Endothelial cell (in vitro differentiated cells): ENCODE measurements at places on chromosomes 3 and 15. TPM values are rescaled to one million over a fixed set of nuclear protein-coding genes. Genes with fewer than 3 reads are reported as not detected.

Gene CPNE4
- total RNA-seq = 0.41 TPM

- DNase-seq = no peak
Measured at GRCh38 chr3:190338717-190339116, 16.5 kb upstream of the CLDN1 start.

DNA sequence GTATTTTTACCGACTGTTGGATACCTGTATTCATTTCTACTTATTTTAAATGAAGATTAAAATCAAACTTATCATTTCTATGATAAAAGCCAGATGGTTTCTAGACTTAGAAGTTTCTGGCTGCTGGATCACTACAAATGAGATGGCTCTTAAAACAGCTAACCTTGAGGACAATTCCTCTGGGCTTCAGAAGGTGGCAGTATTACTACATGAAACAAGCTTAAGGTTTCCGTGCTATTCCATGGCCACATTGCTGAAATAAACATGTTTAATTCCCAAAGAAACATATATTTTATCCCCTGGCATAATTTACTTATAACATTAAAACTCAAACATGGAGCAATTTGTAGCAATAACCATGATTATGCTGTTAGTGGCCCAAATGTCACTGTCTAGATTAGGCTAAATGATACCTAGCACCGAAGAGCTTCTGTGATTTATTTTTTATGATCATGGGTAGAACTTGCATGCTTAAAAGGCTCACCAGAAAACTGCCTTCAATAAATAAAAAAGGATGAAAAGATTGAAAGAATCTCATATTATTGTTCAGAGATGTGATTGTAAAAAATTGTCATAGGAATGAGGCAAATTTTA, 204.0 kb upstream of the NANOGP8 start:
- peak; percentile 19 for DNase-seq

Gene PAK6
- total RNA-seq = 0.31 TPM

- DNase-seq = no peak
Measured at GRCh38 chr3:107882261-107882660, 208.6 kb downstream of the CD47 start.

GRCh38 chr3:89332386-89332785, 225.0 kb downstream of the EPHA3 start:
- DNase-seq = no peak

DNA sequence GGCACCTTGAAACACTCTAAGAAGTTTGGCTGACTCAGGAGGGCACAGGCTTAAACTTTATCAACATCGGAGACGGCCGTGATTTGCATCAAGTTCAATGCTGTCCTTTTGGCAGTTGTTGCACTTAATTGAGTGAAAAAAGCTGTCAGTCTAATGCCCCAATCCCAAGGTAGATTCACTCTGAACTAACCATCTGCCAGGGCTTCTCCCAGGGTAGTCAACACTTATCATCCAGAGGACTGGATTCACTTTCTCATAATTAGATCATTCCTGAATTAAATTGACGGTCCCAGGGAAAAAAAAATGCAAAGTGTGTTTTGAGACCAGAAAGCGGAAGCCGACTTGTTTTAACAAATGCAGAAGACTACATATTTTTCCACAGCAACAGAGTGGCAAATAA, 28.5 kb downstream of the RORA start:
- no peak for DNase-seq

- no peak for DNase-seq
Measured at GRCh38 chr15:28990390-28990789, 104.6 kb downstream of the APBA2 start.

DNA sequence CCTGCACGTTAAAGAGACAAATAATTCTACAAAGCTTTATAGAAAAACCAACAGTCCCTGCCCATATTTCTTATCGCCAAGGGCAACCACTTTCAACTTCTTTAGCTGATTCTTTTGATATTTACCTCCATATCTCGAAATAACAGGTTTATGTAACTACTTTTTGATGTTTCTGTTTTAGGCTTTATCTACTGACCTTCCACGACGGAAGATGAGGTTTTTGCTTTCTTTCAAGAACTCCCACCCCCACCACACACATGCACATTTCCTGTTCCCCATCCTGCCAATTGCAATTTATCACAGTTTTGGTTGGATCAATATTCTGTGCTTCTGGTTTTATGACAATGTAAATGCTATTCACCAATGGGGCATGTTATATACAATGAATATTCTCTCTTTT, 330.4 kb upstream of the ICE2 start:
- no peak for DNase-seq

Gene SHC4
- 6.8 TPM for total RNA-seq

- no peak for DNase-seq
Measured at GRCh38 chr15:88383354-88383753, 83.8 kb downstream of the MRPL46 start.

- DNase-seq = no peak
Measured at GRCh38 chr3:170137986-170138385, 43.5 kb downstream of the PHC3 start.

GRCh38 chr3:3165241-3165640, 14.2 kb downstream of the CRBN start:
- no peak for DNase-seq

DNA sequence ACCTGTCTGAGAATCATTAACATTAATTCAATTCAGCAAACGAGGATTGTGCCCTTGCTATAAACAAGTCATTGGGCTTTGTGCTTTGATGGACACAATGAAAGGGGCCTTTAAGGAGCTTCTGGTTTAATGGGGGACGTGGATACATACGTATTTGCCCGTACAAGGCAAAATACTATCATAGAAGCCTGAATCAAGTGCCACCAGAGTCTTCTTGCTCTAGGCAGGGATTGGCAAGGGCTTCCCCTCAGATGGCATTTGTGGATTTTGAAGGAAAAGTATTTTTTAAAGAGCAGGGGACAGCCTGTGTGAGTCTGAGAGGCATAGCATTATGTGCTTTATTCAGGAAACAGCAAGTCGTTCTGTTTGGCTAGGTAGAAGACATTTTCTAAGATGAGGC, 83.7 kb upstream of the NEDD4 start:
- no peak for DNase-seq

- no peak for DNase-seq
Measured at GRCh38 chr3:153165261-153165681, 3.2 kb downstream of the RAP2B start.

DNA sequence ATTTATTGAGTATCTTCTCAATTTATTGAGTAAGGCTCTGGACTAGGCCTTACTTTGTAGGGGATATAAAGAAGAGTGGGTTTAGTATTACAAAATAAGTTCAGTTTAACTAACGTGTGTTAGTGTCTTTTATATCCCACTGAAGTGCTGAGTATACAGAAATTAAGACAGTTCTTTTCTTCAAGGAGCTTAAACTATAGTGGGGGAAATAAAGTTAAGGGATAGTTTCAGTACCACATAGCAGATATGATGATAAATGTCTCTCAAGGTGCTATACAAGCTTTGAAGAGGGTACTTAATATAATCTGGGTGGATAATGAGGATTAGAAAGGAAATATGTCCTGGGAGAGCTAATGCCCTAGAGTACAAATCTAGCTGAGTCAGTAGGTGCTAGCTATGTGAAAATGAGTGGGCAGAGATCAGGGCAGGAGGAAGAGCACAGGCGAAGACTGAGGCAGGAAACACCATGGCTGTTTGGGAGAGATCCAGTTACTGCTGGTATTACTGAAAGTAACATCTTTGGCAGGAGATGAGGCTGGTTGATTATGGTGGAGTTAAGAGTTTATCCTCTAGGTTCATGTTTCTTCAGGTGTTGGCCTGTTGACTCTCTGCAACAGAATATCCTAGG, 46.0 kb downstream of the TEX9 start:
- no peak for DNase-seq

Gene FGF12
- total RNA-seq = 19.1 TPM

- no peak for DNase-seq
Measured at GRCh38 chr3:23663661-23664186, 142.0 kb upstream of the UBE2E1 start.

Gene EXOG
- total RNA-seq = 18.3 TPM

Gene STAC
- total RNA-seq = 0.18 TPM

GRCh38 chr3:69669070-69669469, 70.2 kb upstream of the MITF start:
- DNase-seq = no peak
